ENCODE measurements at places on chromosomes 7 and 10.

GRCh38 chr7:22613496-22613895 is 113.5 kb upstream of the IL6 start:
- no peak for DNase-seq

DNA sequence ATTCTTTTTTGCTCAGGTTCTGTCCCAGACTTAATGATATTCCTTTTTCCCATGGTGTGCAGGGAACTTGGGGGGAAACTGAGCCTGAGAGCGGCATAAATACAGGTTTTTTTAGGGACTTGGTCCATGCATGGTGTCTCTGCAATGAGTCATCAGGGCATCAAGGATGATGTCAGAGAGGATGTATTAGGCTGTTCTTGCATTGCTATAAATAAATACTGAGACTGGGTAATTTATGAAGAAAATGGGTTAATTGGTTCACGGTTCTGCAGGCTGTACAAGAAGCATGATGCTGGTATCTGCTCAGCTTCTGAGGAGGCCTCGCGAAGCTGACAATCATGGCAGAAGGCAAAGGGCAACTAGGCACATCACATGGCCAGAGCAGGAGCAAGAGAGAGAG is 185.4 kb downstream of the RAB11FIP2 start:
- DNase-seq = no peak

DNA sequence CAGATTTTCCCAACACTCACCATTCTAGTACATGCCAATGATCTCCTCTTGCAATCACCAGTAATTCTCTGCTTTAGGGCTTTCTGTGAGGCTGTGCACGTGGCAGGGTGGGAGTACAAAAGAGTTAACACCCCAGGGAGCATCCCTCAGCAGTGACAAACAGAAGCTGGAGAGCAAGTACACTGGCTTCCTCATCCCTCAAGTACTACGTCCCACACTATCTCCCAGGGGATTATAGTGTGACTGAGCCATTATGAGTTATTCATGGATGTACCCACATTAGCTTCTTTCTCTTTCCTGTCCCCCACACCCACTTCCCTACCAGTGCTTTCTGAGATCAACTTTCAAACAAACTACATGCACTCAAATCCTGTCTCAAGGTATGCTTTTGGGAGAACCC is 1216.5 kb upstream of the AUTS2 start:
- no peak for DNase-seq

GRCh38 chr7:19111474-19112273 is 5.8 kb downstream of the TWIST1 start:
- no peak for DNase-seq

DNA sequence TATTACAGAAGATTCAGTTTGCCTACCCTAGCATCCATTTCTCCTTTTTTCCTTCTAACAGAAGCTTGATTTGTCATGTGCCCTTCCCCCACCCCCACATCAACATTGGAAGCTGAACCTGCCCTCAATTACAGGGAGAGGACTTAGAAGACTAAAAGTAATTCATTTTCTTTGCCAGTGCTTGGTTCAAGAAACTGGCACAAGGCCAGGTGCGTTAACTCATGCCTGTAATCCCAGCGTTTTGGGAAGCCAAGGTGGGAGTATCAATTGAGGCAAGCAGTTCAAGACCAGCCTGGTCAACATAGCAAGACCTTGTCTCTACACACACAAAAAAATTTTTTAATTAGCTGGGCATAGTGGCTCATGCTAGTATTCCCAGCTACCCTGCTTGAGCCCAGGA is 32.6 kb downstream of the CCNJ start:
- DNase-seq = no peak

DNA sequence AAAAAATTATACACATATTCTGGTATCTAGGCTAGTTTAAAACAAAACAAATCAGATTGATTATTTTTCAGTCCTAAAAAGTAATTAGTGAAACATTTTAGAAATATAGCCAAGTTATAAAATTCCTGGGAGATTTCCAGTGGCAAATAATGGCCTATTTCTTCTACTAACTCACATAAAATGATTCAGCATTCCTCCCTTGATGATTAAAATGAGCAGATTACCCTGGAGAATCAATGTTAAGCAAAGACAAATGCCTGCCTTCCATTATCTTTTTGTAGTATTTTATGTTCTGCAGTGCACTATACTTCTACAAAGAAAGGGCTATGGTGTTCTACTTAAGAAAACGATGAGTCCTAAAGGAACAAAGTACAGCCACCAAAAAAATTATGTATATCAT is 53.6 kb downstream of the PARD3 start:
- no peak for DNase-seq

DNA sequence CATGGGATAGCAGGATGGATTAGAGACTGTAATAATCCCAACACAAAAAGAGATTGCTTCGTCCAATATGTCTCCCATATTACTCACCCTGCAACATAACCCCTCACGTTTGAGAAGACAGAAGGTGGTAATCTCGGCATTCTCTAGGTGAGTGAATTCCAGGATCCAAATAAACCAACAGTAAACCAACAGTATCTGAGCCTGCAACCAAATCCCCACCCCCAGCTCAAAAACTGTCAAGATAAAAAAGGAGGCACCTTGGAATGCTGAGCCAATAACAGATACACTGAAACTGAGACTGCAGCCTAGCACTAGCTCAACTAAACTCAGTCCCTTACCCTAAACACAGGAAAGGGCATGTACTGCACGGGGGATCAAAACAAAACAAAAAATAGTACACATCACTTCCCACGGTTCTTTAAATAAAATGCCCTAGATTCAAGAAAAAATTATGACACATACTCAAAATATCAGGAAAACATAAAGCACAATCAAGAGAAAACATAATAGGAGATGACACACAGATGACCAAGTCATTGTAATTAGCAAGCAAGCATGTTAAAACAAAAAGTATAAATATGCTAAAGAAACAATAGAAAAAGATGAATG is 28.0 kb downstream of the IPMK start:
- DNase-seq = no peak

DNA sequence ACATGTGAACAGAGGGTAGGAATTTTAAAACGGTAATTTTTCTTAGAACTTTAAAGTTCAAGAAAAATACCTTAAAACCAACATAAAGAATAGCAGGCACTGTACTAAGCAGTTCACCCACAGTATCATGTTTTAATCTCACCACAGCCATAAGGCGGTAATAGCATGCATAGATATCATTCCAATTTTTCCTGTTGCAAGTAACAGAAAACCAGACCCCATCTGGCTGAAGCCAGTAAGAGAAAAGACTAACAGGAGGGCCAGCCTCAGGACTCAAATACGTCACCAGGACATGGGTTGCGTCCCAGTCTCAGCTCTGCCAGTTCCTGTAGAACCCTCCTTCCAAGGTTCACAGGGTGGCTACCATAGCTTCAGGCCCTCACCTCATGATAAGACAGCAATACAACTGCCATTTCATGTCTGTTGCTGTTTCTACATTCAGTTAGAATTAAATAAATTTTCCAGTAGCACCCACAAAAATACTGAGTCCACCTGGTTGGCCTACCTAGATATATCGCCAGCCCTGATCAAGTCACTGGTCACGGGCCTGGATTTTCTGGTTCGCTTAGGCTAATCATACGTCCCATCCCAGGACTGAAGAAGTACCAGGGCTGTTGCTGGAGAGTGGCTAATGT is 2.0 kb upstream of the RNF32 start:
- DNase-seq = no peak

DNA sequence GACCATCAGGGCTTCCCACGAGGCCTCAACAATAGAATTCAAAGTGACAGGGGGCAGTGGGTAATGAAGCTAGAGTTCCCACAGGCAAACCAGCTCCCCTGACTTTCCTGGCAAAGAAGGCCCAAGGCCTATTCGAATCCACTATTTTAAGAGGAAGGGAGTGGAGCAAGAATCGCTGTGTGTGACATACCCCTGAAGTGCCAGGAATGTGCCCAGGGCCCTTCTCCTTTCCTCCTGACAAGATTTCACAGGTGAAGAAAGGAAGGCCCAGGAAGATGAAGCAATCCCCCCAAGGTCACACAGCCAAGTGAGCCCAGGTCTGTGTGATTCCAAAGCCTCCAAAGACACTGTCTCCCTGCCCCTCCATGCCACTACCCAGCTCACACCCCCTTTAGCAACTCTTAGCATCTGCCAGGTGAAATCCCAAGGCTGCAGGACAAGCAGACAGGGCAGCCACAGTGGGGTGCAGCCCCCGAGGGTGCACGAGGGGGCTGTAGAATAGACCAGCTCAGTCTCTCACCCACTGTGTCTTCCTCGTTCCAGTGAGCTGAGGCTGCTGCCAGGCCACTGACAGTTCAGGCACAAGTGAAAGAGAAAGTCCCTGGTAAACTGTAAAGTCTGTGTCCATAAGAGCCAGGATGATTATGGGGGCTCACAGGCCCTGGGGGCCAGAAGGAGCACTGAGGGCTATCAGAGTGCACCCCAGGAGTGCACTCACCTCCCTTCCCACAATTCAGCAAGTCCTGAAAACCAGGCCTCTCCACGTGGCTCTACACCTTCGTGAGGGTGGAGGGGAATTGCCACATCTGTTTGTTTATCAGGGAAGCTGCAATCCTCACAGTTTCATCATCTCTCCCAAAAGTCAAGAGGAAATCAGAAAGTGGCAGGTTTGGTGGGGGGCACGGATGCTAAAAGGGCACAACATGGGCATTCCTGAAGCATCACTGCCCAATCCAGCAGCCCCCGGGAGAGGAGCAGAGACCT is 70.8 kb upstream of the ZMIZ1 start:
- no peak for DNase-seq

Data from activated CD4-positive, alpha-beta T cell treated with anti-CD3 and anti-CD28 coated beads, Interleukin-2, Interleukin-6, amounts not matched to agents 100 ng/mL and 50 ng/mL, durations not matched to agents 16 hours and 8 hours (primary cell).